Karpas-422 (cell line): ENCODE measurements at places on chromosomes 2 and 18. TPM values are rescaled to one million over a fixed set of nuclear protein-coding genes. Genes with fewer than 3 reads are reported as not detected.

Gene PTPRM
- total RNA-seq: not detected in 2 replicates

Gene TBR1
- total RNA-seq: 0.15 TPM in 1 of 2 replicates, not detected in the other

- no peak for DNase-seq
These were observed 5.0 kb upstream of the EVA1A start for GRCh38 chr2:75565472-75566462.

Gene TRABD2A
- 0.04 and 2.4 TPM in 2 replicates for total RNA-seq

DNA sequence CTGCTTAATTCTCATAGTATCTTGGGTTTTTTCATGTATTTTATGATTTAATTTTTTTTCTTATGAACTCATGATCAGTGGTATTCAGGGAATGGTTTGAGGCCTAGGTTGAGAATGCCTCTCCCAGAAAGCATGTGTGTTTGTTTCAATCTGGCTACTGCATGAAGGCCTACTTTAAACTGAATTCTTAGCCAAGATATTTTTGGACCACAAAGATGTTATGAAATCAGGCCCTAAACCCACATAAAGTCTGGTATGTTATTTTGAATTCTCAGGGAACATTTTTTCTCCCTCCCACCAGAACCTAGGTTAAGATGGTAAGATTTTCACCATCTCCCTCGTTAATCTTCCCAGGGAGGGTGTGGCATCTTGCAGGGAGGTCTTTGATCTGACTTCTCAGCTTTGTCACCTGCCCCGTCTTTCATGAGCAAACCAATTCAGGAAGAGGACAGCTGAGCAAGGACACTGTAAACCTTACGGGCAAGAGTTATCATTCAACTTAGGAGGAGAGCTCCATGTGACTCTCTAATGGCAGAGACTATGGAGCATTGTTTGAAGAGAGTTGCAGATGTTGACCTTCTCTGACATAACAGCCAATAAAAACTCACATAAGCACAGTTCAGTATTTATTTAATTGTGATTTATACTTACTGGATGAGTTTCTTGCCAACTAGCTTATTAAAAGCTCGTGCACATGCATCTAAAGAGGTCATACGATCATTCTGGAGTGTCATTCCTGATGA is 21.3 kb upstream of the ACKR3 start:
- DNase-seq: no peak

DNA sequence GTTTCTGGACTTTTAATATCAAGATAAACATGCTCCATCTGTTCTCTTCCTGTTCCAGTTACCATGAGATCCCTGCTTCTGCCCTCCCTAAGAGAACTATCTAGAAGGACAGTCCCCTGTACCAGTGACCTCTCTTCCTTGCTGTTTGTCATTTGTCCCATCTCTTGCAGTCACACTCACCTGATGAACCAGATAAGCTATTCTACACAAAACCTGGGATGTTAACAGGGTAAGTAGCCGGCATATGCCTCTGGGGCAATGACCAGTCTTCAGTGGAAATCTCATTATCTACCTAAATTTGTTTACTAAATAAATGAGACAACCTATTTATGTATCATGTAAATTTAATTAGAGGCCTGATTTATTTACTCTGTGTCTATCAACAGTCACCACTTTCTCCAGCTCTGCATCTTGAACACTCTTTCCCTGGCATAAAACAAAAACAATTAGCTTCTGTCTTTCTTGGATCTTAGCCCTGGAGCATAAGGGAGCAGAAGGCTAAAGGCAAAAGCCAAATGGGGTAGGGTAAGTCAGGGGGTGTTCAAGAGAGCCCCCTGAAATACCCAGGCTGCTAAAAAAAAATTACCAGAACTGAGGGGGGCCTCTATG is 337.7 kb downstream of the ALK start:
- DNase-seq: no peak

DNA sequence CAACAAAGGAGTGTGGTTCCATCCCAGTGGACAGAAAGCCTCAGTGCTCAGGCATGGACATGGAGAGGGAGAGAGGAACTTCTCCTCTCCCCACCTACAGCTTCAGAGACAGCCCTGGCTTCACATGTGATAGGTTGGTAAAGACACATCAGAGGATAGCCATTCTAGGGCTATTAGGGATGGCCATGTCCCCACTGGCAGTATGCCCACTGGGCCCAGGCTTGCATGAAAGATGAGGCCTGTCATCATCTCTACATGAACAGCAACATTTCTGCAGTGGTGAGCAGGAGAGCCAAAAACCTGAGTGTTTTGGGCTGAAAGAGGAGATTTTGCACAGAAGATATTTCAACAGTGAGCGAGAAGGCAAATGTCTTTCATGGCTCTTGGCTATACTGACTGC is 517.2 kb downstream of the NR4A2 start:
- no peak for DNase-seq

Gene EIF2B4
- 30.6 and 35.3 TPM in 2 replicates for total RNA-seq
